ENCODE measurements at places on chromosomes 6 and 20.

DNA sequence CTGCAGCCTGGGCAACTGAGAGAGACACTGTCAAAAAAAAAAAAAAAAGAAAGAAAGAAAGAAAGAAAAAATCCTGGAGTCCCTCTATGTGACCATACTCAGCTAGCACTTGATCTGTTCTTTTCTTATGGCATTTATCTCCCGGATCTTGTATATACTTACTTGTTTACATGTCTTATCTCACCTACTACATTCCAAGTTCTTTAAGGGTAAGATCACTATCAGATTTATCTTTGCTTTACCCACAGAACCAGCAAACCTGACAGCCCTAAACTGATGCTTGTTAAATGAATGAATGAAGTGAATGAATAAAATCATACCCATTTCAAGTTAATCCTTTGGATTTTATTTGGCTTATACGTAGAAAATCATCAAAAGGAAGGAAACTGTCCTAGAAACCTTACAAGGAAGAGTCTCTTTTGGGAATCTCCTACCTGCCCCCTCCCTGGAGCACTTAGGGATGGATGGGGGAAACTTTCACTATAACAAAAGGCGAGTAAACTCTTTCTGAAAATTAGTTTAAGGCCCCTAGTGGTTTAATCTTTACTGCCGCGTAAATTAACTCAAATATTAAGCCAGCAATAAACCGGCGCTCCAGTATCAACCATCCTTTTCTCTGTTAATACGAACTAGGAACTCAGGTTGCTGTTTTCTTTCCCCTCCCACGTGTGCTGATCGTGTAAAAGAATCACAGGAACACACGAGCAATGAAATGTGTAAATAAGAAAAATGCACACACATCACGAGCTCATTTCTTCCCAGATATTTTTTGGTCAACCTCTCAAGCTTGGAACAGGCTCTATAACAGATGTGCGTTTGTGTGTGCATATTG lies 1.3 kb upstream of the UTRN start:
- no peak for DNase-seq

GRCh38 chr6:27091661-27092315 lies 155.7 kb upstream of the PRSS16 start:
- DNase-seq, result no peak

GRCh38 chr6:168404560-168404959 lies 36.4 kb upstream of the SMOC2 start:
- DNase-seq, result no peak

DNA sequence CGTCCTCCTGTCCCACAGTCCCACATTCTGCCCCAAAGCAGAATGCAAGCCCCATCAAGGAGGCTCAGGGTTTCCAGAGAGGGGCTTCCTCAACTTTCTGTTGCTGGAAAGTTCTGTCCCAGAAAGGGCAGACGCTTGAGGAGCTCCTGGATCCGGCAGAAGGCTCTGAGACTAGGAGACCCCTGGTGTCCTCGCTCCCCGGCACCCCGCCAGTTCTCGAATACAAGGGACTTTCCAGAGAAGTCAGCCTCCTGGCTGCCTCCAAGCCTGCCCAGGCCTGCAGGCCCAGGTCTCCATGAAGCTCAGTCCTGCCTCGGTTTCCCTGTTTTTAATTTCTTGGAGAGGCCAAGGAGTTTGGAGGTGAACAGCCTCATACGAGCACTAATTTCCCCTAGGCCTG lies 150.4 kb downstream of the CEBPB start:
- DNase-seq, result no peak

- no peak for DNase-seq
Observed at GRCh38 chr6:13071550-13072345, 256.6 kb downstream of the TBC1D7 start.

DNA sequence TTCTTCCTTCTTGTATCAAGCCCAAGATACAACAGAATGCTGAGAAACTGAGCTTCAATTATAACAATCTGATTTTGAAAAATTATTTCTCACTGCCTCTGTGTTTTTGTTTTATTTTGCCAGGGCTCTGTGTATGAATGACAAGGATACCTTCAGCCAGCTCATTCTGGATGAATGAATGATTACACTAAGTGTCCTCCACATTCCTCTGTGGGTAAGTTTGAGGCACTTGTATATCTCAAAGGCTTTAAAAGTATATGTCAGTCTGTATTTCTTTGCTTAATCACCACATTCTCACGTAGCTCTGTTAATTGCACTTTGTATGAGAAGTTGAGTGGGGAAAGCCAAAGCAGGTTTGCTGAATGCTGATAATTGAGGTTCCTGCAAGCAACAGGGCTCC lies 95.1 kb downstream of the TIAM2 start:
- no peak for DNase-seq

DNA sequence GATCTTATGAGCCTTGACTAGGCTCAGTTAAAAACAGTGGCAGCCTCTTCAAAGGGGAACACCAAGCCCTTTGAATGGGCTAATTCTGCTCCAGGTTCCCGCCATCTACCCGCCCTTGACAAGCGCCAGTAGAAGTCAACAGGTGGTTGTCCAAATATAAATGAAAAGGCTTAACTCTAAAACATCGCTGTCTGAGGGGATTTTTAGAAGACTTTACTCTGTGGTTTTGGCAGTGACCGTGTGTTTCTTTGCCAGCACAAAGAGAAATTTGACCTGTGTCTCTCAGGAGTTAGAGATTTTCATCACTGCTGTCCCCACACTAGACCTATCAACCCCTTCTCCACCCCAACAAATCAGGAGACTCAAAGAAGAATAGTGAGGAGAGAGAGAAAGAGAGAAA lies 19.8 kb upstream of the SIM1 start:
- no peak for DNase-seq

DNA sequence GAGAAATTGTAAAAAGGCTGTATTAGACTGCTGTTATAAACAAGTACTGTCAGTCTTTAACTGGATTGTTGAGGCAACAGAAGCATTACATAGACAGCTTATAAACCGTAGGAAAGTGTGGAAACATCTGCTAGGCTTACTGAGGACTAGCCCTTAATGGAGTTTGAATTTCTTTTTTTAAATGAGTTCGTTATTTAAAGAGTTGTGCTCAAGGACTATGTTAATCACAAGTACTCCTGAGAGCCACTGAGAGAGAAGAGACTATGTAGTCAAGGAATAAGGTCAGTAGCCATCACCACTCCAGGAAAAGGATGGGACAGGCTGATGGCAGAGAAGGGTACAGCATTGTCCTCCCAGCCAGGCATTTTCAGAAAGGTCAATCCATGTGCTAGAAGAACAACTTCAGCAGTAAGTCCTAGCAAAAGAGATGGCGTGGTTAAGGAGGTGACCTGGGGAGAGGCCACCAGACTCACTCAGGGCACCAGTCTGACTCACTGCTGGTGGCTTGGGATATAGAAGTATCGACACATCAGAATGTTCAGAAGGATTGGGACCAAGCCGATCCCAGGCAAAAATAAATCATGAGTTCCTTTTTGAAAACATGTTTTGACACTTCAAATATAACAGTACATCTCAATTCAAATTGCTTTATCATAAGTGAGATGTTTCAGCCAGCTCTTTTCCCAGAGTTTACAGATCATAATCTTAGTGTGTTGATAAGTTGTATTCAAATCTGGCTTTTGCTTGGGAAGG lies 6.4 kb downstream of the RPS12 start:
- DNase-seq, result no peak

GRCh38 chr20:32158351-32158750 lies 48.8 kb downstream of the TM9SF4 start:
- DNase-seq, result no peak

- no peak for DNase-seq
Observed at GRCh38 chr6:136927292-136927691, 5.2 kb downstream of the SLC35D3 start.

GRCh38 chr6:20702366-20702765 lies 168.1 kb downstream of the CDKAL1 start:
- no peak for DNase-seq

GRCh38 chr20:41575412-41575811 lies 42.8 kb downstream of the CHD6 start:
- no peak for DNase-seq

- DNase-seq, result no peak
Observed at GRCh38 chr6:130994319-130995097, 68.5 kb downstream of the EPB41L2 start.

All from lower lobe of right lung (tissue), 2 donors.